ENCODE measurements at places on chromosomes 16 and 17.

- peaks cover 39% of the 10 kb centered on the region for H3K4me1 ChIP-seq
- H3K4me3 ChIP-seq = peak overlapping the region; percentile 67
- H3K36me3 ChIP-seq = no peaks in the 10 kb centered on the region
- H3K27ac ChIP-seq = peak overlapping the region; percentile 66
- no peaks in the 10 kb centered on the region for H3K27me3 ChIP-seq
- DNase-seq = no peak
These were observed 761 bp upstream of the MATCAP1 start for GRCh38 chr16:67184453-67184994.

DNA sequence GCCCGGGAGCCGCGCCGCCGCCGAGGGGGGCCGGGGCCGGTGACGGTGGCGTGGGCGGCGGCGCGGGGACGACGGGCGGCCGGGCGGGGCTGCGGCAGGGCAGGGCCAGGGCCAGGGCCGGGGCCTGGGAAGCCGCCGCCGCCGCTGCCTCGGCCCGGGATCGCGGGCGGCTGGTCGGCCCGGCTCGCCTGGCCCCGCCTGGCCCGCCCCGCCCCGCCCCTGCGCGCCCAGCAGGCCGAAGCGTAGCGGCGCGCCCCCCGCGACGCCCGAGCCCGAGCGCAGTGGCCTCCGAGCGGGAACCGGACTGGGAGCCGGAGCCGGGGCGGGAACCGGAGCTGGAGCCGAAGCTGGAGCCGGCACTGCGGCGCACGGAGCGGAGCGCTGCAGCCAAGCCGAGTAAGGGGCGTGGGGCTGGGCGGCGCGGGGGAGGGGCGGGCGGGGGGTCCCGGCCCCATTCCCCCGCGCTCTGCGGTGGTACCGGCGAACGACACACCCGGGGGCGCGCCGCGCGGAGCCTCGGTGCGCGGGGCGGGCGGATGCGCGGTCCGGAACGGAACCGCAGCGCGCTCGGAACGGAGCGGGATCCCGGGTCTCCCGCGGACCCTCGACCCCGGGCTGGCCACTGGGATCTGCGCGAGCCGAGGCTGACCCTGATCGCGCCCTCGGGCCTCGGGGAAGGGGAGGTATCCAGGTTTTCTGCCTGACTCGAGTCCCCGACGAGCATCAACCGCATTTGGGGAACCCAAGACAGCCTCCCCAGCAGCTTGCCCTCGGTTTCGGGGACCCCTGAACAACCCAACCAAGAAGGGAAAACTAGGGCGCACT lies at the start of gene BEAN1:
Gene BEAN1 (plus strand): TSS at position 260 of the 825 bp plus-strand sequence. CDS start 10,382 bp downstream, outside the sequence.
- DNase-seq = no peak
- no peaks in the 10 kb centered on the region for H3K4me1 ChIP-seq
- H3K27me3 ChIP-seq = 0 out of 2 replicates have a peak, but pooled peaks cover 3% of the 10 kb centered on the region
- H3K27ac ChIP-seq = no peak within 1 kb of the TSS
- peak within 1 kb of the TSS; percentile 45 for H3K4me3 ChIP-seq
- no peaks in the 10 kb centered on the region for H3K36me3 ChIP-seq

GRCh38 chr16:85759136-85759535 lies 8.2 kb upstream of the C16orf74 start:
- H3K4me1 ChIP-seq = peaks cover 2% of the 10 kb centered on the region
- no peak for DNase-seq
- H3K27ac ChIP-seq = no peak overlapping the region

- DNase-seq = no peak
- H3K4me1 ChIP-seq = no peaks in the 10 kb centered on the region
- H3K36me3 ChIP-seq = no peaks in the 10 kb centered on the region
- no peak overlapping the region for H3K4me3 ChIP-seq
- H3K27ac ChIP-seq = no peak overlapping the region
These were observed 16.4 kb downstream of the CDYL2 start for GRCh38 chr16:80788027-80788426.

DNA sequence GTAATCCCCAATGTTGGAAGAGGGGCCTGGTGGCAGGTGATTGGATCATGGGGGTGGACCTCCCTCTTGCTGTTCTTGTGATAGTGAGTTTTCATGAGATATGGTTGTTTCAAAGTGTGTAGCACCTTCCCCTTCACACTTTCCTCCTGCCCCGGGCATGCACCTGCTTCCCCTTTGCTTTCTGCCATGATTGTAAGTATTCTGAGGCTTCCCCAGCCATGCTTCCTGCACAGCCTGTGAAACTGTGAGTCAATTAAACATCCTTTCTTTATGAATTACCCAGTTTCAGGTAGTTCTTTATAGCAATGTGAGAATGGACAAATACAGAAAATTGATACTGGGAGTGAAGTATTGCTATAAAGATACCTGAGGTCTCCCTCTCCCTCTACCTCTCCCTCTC lies 29.4 kb downstream of the RNF112 start:
- H3K36me3 ChIP-seq = no peaks in the 10 kb centered on the region
- no peak for DNase-seq
- H3K27me3 ChIP-seq = no peaks in the 10 kb centered on the region

DNA sequence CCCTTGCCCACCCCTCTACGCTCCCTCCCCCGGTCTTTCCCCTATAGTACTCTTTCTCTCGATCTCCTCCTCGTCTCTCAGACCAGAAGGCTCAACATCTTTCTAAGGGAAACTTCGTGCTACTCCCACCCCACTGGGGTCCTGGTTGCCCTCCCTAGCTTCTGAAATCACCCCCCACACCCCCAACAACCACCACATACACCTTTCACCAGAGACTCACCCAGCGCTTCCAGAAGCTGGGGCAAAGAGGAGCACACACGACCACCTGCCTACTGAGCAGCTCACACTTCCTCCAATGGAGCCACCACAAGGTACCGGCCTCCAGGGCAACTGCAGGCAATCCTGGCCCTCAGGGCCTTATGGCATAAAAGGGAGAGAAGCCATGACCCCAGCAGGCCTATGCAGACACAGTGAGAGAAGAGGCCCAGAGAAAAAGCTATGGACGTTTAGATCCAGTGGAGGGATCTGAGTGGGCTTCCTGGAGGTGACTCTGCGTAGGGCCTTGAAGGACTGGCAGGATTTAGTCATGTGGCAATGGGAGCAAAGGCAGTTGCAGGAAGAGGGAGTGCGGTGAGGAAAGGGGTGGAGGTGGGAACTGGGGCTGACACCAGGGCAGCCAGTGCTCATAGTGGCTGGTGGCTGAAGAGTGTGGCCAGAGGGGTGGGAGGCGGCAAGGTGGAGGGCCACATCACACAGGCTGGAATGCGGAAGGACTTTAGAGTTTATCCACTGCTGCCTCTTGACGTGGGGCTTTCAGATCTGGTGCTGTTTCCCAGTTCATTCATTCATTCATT lies 12.1 kb upstream of the TMEM92 start:
- H3K36me3 ChIP-seq = no peaks in the 10 kb centered on the region
- peak; percentile 73 for DNase-seq
- peaks cover 7% of the 10 kb centered on the region for H3K27me3 ChIP-seq
- no peak overlapping the region for H3K27ac ChIP-seq

DNA sequence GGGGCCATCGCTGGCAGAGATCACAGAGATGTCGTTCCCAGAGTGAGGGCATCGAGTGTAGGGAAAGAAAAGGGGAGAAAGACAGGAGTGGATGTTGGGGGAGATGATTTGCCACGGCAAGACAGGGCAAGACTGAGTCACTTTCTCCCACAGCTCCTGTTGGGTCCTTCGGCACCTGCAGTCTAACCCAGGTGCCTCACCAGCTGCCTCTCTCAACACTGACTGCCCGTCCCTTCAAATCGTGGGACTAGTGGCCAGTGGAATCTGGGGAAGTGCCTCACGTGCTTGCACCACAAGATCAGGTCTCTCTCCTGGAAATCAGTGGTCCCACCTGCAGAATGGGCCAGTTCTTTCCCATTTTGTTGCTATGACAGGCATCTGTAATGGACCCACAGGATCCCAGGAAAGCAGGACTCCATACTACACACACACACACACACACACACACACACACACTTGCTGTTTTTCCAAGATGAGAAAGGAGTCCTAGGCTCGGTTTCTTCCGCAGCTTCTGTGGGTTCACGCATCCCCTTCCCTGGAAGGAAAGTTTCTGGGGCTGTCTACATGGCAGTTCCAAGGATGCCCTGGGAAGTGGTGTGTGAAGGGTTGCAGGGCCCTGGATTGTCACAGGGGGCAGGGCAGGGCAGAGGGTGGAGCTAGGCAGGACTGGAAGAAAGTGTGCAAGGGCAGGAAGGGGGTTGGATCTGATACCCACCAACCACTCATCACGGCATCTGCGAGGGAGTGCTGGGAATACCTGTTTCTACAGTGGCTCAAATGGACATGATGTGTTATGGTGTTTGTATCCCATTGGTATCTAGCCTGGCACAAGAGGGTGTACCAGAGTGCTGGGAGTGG lies 10.2 kb upstream of the CBX8 start:
- H3K27me3 ChIP-seq = peaks cover 16% of the 10 kb centered on the region
- no peak overlapping the region for H3K27ac ChIP-seq
- H3K4me3 ChIP-seq = no peak overlapping the region

DNA sequence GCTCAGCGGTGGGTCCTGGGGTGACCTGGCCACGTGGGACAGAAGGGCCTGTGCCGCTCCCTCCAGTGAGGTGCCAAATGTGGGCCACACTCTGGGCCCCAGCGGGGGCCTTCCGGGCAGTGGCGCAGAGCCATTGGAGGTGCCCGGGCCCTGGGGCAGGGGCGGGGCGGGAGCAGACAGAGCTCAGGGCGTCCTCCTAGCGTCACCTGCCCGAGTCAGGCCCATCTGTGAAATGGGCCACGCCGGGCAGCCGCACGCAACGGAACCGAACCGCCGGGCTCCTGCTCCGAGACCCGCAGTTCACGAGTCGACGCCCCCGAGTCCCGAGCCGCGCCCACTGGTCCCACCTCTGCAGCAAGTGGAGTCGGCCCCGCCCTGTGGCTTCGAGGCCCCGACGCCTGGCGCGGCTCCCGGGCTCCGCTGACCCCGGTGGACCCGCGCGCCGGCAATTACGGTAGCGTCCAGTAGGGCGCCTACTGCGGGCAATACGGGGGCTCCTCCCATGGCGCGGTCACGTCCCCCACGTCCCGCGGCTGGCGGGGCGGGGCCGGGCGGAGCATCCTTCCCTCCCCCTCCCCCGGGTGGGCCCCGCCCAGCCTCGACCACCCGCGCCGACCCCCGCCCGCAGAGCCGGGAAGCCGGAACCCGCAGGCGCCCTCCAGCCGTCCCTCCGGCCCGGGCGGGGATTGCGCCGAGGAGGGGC lies 1.9 kb downstream of the SLC16A3 start:
- peaks cover 39% of the 10 kb centered on the region for H3K4me1 ChIP-seq
- peak overlapping the region; percentile 32 for H3K27ac ChIP-seq
- no peaks in the 10 kb centered on the region for H3K27me3 ChIP-seq
- DNase-seq = peak; percentile 85

DNA sequence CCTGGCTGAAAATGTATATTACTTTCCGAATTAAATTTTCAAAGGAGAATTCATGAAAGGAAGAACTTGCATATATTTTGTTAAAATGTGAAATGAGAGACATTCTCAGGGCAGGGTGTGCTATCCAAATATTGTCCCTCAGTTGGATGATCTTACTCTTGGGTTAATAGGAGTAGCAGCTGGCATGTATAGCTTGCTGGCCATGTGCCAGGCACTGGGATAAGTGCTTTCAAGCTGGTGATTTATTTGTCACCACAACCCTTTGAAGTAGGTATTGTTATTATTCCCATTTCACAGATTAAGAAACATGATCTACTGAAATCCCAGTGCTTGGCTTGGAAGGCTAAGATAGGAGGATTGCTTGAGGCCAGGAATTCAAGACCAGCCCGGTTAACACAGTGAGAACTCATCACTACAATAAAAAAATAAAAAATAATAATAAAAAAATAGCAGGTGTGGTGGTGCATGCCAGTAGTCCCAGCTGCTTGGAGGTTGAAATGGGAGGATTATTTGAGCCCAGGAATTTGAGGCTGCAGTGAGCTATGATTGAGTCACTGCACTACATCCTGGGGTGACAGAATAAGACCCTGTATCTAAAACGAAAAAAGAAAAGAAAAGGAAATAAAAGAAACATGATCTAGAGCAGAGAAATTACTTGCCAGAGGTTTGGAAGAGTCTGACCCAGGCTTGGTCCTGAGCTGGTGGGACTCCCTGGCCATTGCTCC lies 11.6 kb upstream of the MPHOSPH6 start:
- peaks cover 35% of the 10 kb centered on the region for H3K27me3 ChIP-seq
- H3K4me1 ChIP-seq = no peaks in the 10 kb centered on the region
- no peaks in the 10 kb centered on the region for H3K36me3 ChIP-seq
- no peak for DNase-seq

GRCh38 chr17:68782789-68783188 lies 172.4 kb downstream of the ABCA8 start:
- no peak for DNase-seq
- peaks cover 8% of the 10 kb centered on the region for H3K4me1 ChIP-seq
- no peaks in the 10 kb centered on the region for H3K27me3 ChIP-seq
- H3K36me3 ChIP-seq = no peaks in the 10 kb centered on the region

GRCh38 chr16:10466861-10467260 lies 81.0 kb downstream of the ATF7IP2 start:
- DNase-seq = no peak
- H3K4me1 ChIP-seq = no peaks in the 10 kb centered on the region
- no peak overlapping the region for H3K27ac ChIP-seq
- no peaks in the 10 kb centered on the region for H3K36me3 ChIP-seq

GRCh38 chr16:1884889-1885288 lies 12.9 kb upstream of the MEIOB start:
- H3K27me3 ChIP-seq = peaks cover 8% of the 10 kb centered on the region
- no peak overlapping the region for H3K4me3 ChIP-seq
- H3K27ac ChIP-seq = no peak overlapping the region
- peaks cover 1% of the 10 kb centered on the region for H3K4me1 ChIP-seq
- DNase-seq = no peak

DNA sequence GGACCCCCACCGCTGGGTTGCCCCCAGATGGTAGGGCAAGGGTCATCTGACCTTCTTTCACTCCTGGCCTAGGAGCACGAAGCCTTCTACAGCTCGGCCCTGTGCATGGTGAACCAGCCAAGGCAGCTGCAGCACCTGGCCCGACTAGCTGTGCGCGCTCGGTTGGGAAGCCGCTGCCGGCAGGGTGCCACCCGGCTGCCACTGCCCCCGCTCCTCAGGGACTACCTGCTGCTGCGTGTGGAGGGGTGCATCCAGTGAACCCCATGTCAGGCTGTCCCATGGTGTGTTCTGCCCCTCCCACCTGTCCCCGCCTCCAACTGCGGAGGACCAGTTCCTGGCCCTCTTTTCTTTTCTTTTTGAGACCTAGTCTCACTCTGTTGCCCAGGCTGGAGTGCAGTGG lies 7.6 kb downstream of the ASB16 start:
- H3K27me3 ChIP-seq = no peaks in the 10 kb centered on the region
- H3K36me3 ChIP-seq = 0 out of 2 replicates have a peak, but pooled peaks cover 4% of the 10 kb centered on the region
- DNase-seq = no peak
- no peak overlapping the region for H3K4me3 ChIP-seq

- H3K27ac ChIP-seq = no peak overlapping the region
- no peaks in the 10 kb centered on the region for H3K36me3 ChIP-seq
- H3K4me1 ChIP-seq = no peaks in the 10 kb centered on the region
These were observed 52.5 kb downstream of the WSB1 start for GRCh38 chr17:27346228-27346899.

- peaks cover 47% of the 10 kb centered on the region for H3K36me3 ChIP-seq
- H3K27me3 ChIP-seq = no peaks in the 10 kb centered on the region
- H3K4me1 ChIP-seq = no peaks in the 10 kb centered on the region
- no peak overlapping the region for H3K4me3 ChIP-seq
- no peak overlapping the region for H3K27ac ChIP-seq
- DNase-seq = peak; percentile 57
These were observed 41.9 kb downstream of the MEAK7 start for GRCh38 chr16:84462296-84463210.

GRCh38 chr16:61862221-61863155 lies 173.8 kb downstream of the CDH8 start:
- H3K4me3 ChIP-seq = no peak overlapping the region
- H3K36me3 ChIP-seq = no peaks in the 10 kb centered on the region
- no peak for DNase-seq
- no peaks in the 10 kb centered on the region for H3K4me1 ChIP-seq
- no peaks in the 10 kb centered on the region for H3K27me3 ChIP-seq

Data from PC-9 (cell line).